ENCODE measurements at places on chromosomes 1 and 21. TPM values are rescaled to one million over a fixed set of nuclear protein-coding genes. Genes with fewer than 3 reads are reported as not detected.

DNA sequence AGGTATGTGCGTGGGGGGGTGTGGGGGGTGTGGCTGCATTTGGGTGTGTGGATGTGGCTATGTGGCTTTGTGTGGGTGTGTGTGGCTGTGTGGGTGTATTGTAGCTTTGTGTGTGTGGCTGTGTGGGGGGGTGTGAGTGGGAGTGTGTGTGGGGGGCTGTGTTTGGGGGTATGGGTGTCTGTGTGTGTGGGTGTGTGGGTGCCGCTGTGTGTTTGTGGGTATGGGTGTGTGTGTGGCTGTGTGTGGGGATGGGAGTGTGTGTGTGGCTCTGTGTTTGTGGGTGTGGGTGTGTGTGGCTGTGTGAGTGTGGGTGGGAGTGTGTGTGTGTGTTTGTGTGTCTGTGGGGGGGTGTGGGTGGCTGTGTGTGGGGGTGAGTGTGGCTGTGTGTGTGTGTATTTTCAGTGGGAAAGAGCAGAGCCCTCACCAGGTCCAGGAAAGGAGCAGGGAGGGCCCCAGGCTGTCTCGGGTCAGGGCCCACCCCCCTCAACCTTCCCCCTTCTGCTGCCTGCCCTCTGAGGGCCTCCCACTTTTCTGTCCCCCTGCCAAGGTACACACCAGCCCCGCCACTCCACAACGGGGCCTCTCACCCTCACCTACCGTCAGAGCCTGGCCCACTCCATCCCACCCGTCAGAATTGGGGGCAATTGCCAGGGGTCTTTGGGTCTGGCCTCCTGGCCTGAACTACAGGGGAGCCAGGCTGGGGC, 1.9 kb upstream of the COL8A2 start:
- no peak for DNase-seq

DNA sequence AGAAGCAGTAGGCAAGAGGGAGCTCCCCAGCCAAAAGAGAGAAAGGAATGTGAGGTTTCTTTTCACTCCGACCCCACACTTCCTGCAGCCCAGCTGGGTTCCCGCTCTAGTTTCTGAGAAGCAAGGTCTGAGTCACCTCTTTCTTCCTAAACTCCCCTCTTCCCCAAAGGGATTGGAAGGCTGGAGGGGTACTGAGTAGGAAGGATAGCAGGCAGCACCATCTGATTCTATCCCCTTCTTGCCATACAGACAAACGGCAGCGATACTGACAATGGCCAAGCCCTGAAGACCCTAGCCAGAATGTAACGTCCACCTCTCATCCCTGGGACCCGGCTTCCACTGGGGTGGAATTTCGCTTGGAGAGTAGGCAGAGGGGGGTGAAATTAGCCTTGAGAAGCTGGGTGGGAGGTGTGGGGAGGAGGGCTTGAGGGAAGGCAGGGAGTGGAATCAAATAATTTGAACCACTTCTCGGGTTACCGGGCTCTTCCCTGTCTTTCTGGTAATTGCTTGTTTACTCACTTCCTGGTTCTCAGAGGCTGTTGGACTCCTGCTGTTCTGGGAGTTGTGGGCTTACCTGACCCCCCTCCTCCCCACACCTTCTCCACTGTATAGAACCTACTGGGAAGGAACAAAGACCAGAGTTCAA, 13.2 kb downstream of the IER5 start:
- DNase-seq = peak; percentile 80

CR1L gene
- total RNA-seq = 0.37 TPM

DNA sequence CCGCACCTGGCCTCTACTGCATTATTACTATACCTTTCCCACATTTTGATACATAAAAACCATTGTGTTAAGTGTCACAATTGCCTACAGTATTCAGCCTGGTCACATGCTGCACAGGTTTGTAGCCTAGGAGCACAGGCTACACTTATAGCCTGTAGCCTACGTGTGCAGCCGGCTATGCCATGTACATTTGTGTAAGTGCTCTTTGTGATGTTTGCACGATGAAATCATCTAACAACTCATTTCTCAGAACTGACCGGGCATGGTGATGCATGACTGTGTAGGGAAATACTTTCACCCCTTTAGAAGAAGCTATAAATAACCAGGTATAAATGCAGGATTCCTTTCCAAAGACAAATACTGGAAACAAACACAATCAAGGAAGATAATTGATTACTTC, 12.1 kb downstream of the ERG start:
- no peak for DNase-seq

DNA sequence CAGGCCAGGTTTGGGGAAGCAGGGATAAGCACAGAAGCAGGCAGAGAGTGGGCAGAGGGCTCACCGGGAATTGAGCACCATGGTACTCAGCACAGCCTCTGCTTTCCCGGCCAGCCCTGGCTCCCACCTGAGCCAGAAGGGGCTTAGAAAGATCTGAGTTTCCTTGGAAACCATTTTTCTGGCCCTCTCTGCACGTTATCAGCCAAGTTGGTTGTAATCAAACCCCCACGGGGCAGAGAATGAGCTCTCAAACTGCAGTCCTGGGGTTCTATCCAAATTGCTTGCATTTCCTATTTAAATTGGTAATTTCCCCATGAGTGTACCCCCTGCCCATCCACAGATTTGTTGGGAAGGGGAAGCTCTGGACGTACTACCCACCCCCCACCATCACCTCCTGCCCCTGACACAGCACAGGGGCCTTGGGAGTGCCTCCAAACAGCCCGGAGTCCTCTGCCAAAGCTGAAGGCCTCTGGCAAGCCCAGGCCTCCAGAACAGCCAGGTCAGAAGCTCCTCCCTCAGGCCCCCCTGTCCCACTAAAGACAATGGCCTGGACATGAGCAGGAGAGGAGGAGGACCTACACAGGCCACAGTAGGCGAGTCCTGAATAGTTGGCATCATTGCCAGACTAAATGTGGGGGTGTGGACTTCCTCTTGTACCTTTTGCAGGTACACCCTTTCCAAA, 42.7 kb upstream of the GJB5 start:
- no peak for DNase-seq

GRCh38 chr1:55423376-55423775, 208.2 kb upstream of the USP24 start:
- DNase-seq = no peak

GRCh38 chr1:212529211-212529741, 79.3 kb upstream of the ATF3 start:
- DNase-seq = no peak

DNA sequence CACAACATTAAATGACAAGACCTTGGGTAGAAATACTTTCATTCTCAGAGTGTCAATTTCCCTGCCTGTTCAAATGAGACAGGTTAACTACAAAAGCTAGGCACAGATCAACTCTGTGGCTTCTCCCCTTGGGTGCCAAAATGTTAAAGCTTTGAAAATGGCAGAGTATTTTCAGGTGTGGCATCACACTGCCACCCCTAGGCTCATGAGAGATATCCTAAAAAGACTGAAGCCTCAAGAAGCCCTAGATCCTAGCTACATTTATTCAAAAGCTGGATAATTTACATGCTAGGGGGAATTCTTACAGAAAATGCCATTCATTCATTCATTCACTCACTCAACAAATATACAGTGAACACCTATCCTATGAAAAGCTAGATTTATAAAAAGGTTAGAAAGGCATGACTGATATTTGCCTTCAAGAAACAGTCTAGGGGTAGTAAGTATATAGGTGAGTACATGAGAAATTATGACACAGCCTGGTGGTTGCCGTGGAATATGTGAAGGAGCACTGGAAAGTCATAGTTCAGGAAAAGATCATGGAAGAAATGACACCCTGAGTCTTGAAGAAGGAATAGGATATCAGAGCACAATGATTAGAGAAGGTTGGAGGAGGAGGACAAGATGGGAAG, 15.9 kb upstream of the RAB4A start:
- DNase-seq = peak; percentile 45

PRDM2 gene
- 22.9 TPM for total RNA-seq

DNA sequence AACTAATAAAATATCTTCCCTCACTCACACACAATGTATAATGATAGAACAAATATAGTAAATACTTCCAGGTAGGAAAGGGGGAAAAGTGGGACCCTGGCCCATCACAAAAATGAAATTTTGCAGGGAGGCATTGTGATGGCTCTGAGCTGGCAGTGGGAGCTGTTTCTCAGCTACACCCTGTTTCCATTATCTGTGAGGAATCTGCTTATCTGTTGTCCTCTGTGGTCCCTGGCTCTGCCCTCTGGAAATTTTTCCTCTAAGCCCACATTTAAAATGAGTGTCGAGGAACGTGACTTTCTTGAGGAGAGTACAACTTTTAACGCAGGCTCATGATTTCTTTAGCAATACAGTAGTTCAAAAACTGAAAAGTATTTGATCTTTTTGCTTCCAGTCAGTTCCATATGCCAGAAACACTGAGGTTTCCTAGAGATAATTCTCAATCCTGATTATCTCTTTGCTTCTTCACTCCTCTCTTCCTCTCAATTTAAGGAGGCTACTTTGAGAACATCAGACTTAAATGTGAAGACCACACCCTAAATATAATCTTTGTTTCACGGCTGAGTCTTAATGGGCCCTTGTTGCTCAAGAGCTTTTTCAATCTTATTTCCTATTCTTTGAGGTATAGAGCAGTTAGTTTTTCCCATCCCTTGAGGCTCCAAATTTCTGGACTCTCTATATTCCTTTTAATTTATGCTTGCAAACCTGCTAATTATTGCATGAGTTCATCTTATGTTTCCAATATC, 5.0 kb upstream of the EEIG2 start:
- DNase-seq = no peak

- DNase-seq = peak; percentile 57
Measured at GRCh38 chr1:3708791-3709190, 43.5 kb upstream of the CCDC27 start.

C8B gene
- total RNA-seq = not detected

- no peak for DNase-seq
Measured at GRCh38 chr1:64100791-64101190, 102.6 kb upstream of the UBE2U start.

DNA sequence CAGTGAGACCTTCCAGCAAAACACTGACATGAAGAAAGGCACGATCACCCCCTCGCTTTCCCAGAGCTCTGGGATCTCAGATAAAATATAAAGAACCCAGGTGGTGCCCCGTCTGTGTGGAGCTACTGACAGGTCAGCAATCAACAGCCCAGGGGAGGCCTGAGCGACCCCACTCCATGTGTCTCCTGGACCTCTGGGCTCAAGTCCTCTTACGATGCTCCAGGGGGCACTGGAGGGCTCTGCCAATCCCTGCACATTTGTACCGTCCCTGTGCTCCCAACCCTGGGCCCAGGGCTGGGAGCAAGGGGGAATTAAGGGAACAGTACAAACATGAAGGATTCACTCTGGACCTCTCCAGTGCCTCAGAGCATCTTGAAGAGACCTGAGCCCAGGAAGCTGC, 12.5 kb downstream of the S100A7A start:
- peak; percentile 37 for DNase-seq

GRCh38 chr1:109762821-109763645, 690 bp downstream of the EPS8L3 start:
- no peak for DNase-seq

DNA sequence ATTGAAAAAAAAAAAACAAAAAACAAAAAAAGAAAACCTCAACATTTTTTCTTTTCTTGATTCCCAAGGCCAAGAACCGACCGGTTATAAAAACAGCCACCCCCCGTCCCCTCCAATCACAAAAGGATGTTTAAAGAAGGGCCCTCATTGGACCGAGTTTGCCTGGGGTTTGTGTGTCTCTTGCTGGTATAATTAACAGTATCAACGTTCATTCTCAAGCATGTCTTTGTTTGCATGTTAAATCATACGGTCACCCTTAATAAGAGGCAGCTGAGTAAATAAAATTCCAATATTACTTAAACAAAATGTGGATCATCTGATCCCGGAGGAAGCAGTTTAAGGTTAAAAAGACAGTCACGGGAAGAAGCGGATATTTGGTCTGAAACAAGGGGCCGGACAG, 201.1 kb downstream of the PRDM2 start:
- no peak for DNase-seq
